ENCODE measurements at places on chromosomes 3 and 15. TPM values are rescaled to one million over a fixed set of nuclear protein-coding genes. Genes with fewer than 3 reads are reported as not detected.
A peak's percentile ranks its signal among the peaks of the same experiment; 100 is the strongest.

DNA sequence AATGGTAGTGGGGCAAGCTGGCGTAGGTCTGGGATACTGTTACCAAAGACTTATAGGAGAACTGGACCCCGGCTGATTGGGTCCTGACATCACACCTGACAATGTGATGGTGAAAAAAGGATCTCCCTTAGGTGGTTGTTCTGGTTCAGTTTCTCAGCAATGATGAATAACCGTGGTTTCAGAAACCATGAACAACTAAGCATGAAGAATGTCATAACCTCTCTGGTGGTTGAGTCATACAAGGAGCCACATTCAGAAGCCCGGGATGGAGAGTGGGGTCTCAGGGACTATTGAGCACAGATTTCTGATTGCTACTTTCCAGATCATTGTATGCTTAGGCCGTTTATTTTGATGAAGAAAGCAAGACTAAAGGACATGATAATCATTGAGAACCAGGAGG lies 17.4 kb downstream of the GPR160 start:
- H3K27me3 ChIP-seq = no peaks in the 10 kb centered on the region
- H3K4me3 ChIP-seq = no peak overlapping the region
- no peaks in the 10 kb centered on the region for H3K4me1 ChIP-seq
- H3K27ac ChIP-seq = no peak overlapping the region

GRCh38 chr3:16177962-16178627 lies 3.6 kb downstream of the GALNT15 start:
- DNase-seq = peak; percentile 80
- no peaks in the 10 kb centered on the region for H3K36me3 ChIP-seq
- peaks cover 66% of the 10 kb centered on the region for H3K4me1 ChIP-seq

- no peak overlapping the region for H3K27ac ChIP-seq
- DNase-seq = no peak
- peaks cover 5% of the 10 kb centered on the region for H3K4me1 ChIP-seq
- H3K27me3 ChIP-seq = no peaks in the 10 kb centered on the region
- H3K36me3 ChIP-seq = no peaks in the 10 kb centered on the region
Measured at GRCh38 chr3:36893826-36894225, 51.0 kb downstream of the TRANK1 start.

GOLGA6L1 gene
- not detected for total RNA-seq

REC114 gene
- not detected for total RNA-seq

DNA sequence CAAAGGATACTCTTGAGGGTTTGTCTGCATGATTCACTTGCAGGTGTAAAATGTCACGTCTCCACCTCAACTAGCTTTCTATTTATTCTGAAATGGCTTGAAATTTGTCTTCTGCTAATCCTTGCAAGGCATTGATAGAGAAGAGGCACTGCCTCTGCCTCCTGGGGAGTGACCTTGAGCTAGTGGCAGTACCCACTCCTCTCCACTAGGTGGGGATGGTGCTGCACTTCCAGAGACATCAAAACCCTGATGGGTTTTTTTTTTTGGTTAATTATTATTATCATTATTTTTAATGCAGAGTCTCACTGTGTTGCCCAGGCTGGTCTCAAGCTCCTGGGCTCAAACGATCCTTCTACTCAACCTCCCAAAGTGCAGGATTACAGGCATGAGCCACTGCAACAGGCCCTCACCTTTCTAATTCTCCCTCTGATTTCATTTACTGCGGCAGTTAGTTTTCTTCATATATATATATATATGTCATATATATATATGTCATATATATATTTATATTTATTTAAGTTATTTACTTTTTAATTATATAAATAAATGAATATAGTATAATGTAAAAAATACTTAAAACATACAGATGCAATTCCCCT lies 117.6 kb upstream of the EIF1B start:
- H3K36me3 ChIP-seq = no peaks in the 10 kb centered on the region
- H3K4me1 ChIP-seq = no peaks in the 10 kb centered on the region
- peak; percentile 6 for DNase-seq
- no peak overlapping the region for H3K4me3 ChIP-seq
- no peaks in the 10 kb centered on the region for H3K27me3 ChIP-seq

- H3K36me3 ChIP-seq = peaks cover 43% of the 10 kb centered on the region
- DNase-seq = no peak
- no peak overlapping the region for H3K27ac ChIP-seq
- no peak overlapping the region for H3K4me3 ChIP-seq
- H3K27me3 ChIP-seq = no peaks in the 10 kb centered on the region
- H3K4me1 ChIP-seq = no peaks in the 10 kb centered on the region
Measured at GRCh38 chr3:52471371-52472238, 16.2 kb downstream of the NISCH start.

DNA sequence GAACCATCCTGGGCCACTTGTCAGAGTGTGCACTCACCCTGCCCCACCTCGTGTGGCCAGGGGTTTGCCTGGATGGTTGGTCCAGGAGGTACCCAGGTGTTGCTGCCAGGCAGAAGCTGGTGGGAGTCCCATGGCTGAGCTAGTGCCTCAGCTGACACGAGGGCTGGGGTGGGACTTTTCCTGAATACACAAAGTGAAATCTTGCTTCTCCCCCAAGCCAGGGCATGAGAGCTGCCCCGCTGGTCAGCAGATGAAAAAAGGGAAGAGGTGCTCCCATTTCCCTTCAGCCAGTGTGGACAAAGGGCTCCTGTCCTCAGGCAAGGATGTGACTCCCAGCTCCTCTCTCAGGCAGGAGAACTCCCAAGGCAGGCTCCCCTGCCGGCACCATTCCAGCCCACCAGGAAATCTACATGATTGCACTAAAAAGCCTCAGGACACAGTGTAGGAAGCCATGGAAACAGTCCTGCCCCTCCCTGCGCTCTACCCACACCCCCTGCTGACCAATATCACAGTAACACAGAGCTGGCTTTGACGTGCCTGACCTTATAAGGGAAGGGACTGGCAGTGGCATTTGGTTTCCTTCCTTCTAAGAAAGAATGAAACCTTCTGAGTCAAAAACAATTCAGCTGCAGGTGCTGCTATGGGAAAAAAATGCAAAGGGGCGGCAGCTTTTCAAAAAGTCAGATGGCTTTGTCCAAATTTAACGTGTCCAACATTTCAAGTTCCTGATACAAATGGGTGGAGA lies 33.9 kb downstream of the MYO5C start:
- H3K4me1 ChIP-seq = peaks cover 17% of the 10 kb centered on the region
- DNase-seq = peak; percentile 90
- H3K4me3 ChIP-seq = no peak overlapping the region
- no peaks in the 10 kb centered on the region for H3K27me3 ChIP-seq
- H3K27ac ChIP-seq = peak overlapping the region; percentile 37

CCR1 gene
- 0.41 TPM for total RNA-seq

- no peaks in the 10 kb centered on the region for H3K4me1 ChIP-seq
- H3K27ac ChIP-seq = no peak overlapping the region
- no peaks in the 10 kb centered on the region for H3K36me3 ChIP-seq
- no peak for DNase-seq
- H3K27me3 ChIP-seq = no peaks in the 10 kb centered on the region
Measured at GRCh38 chr3:140148824-140149390, 213.9 kb downstream of the CLSTN2 start.

- H3K27me3 ChIP-seq = no peaks in the 10 kb centered on the region
- no peak overlapping the region for H3K4me3 ChIP-seq
- no peak overlapping the region for H3K27ac ChIP-seq
- H3K36me3 ChIP-seq = no peaks in the 10 kb centered on the region
- no peak for DNase-seq
Measured at GRCh38 chr3:114420072-114420471, 126.2 kb downstream of the TIGIT start.

GRCh38 chr15:31024330-31024729 lies 32.9 kb upstream of the MTMR10 start:
- H3K36me3 ChIP-seq = no peaks in the 10 kb centered on the region
- no peaks in the 10 kb centered on the region for H3K27me3 ChIP-seq
- H3K4me1 ChIP-seq = peaks cover 22% of the 10 kb centered on the region
- peak; percentile 98 for DNase-seq

GRCh38 chr15:95078003-95078402 lies 846.6 kb downstream of the MCTP2 start:
- H3K4me1 ChIP-seq = no peaks in the 10 kb centered on the region
- no peak for DNase-seq
- no peak overlapping the region for H3K4me3 ChIP-seq
- no peak overlapping the region for H3K27ac ChIP-seq
- no peaks in the 10 kb centered on the region for H3K36me3 ChIP-seq

- H3K27ac ChIP-seq = peak overlapping the region; percentile 81
- H3K27me3 ChIP-seq = no peaks in the 10 kb centered on the region
- no peak overlapping the region for H3K4me3 ChIP-seq
Measured at GRCh38 chr3:183266454-183266853, 13.4 kb downstream of the B3GNT5 start.

RTP3 gene
- total RNA-seq = not detected

GABRR3 gene
- not detected for total RNA-seq

All from astrocyte (in vitro differentiated cells and primary cell).